Activated CD8-positive, alpha-beta T cell treated with anti-CD3 and anti-CD28 coated beads, Interleukin-2, amount 10 ng/mL, durations not matched to agents 7 days and 5 days (primary cell): ENCODE measurements at places on chromosomes 5 and 9. TPM values are rescaled to one million over a fixed set of nuclear protein-coding genes. Genes with fewer than 3 reads are reported as not detected.
A peak's percentile ranks its signal among the peaks of the same experiment; 100 is the strongest.

GRCh38 chr5:43117092-43117491 lies 3.6 kb upstream of the ZNF131 start:
- H3K27me3 ChIP-seq = peaks cover 4% of the 10 kb centered on the region
- no peak for DNase-seq
- no peak overlapping the region for H3K27ac ChIP-seq
- H3K36me3 ChIP-seq = peaks cover 2% of the 10 kb centered on the region
- H3K4me1 ChIP-seq = peaks cover 7% of the 10 kb centered on the region

Gene CFAP90
- total RNA-seq = not detected

- peak overlapping the region; percentile 48 for H3K4me3 ChIP-seq
- peak overlapping the region; percentile 80 for H3K27ac ChIP-seq
- DNase-seq = peak; percentile 78
- peaks cover 47% of the 10 kb centered on the region for H3K4me1 ChIP-seq
Measured at GRCh38 chr9:79883073-79883645, 311.4 kb downstream of the TLE4 start.

Gene SWI5
- total RNA-seq = 12.2 TPM

DNA sequence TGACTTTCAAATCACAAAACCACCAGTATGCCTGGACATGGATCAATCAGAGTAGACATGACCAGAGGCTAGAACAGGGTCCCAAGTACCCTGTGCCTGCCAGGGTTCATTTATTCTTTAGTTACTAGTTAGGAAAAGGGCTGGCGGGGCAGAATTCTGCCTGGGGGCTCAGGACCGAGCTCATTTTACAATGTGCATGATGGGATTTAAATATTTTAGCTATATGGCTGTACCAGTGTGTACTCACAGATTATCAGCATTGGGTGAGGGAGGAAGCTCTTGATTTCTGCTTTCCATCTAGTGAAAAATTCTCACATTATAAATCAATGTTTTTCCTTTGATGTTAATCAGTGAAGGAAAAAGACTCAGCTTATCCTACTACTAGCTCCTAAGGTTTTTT lies 1511.1 kb downstream of the EFNA5 start:
- H3K36me3 ChIP-seq = no peaks in the 10 kb centered on the region
- no peaks in the 10 kb centered on the region for H3K4me1 ChIP-seq
- DNase-seq = no peak
- H3K27ac ChIP-seq = no peak overlapping the region

GRCh38 chr9:116572095-116572748 lies 114.9 kb upstream of the TRIM32 start:
- no peak overlapping the region for H3K27ac ChIP-seq
- no peaks in the 10 kb centered on the region for H3K4me1 ChIP-seq
- H3K4me3 ChIP-seq = no peak overlapping the region
- no peaks in the 10 kb centered on the region for H3K27me3 ChIP-seq
- H3K36me3 ChIP-seq = no peaks in the 10 kb centered on the region

Gene GABRA1
- total RNA-seq = not detected

DNA sequence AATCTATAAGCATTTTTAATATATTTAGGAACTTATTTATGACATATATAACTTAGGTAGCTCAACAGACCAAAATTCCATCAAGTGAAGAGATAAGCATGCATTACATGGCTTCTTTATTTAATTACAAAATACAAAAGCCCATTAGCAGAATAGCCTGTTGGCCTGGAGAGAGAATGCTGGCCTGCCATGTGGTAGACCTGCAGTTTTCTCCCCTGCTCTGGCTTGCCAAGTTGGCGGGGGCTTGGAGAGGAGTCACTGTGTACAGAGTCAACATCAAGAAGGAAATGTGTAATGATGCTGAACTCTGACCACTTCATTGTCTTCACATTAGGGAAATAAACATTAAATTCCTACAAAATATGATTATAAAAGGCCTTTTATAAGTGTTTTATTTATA lies 69.8 kb upstream of the CNTLN start:
- H3K27ac ChIP-seq = no peak overlapping the region
- H3K4me3 ChIP-seq = no peak overlapping the region
- H3K4me1 ChIP-seq = no peaks in the 10 kb centered on the region
- no peaks in the 10 kb centered on the region for H3K27me3 ChIP-seq
- no peak for DNase-seq

DNA sequence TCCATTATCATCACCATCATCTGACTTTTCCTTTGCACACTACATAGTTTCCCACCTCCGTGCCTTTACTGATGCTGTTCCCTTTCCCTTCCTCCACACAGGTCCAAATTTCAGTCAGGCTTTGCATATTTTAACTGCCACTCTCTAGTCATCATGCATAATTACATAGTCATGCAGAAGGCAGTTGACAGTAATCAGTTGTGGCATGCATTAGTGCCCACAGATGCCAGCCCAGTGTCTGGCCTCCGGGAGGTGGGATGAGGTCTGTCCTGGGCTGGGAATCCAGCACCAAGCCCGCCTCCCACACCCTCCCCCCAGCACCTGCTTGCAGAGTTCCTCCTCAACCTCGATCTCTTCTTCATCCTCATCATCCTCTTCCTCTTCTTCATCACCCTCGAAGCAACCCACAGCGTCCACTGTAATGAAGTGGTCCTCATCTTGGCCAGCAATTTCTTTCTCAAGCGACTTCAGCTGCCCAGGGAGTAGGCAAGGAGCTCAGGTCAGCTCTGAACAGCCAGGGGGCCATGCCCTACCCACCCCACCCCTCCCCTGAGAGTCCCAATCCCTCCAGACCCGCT lies 8.8 kb downstream of the BBLN start:
- H3K36me3 ChIP-seq = peaks cover 38% of the 10 kb centered on the region
- no peak overlapping the region for H3K27ac ChIP-seq
- no peaks in the 10 kb centered on the region for H3K4me1 ChIP-seq
- no peak overlapping the region for H3K4me3 ChIP-seq
- no peaks in the 10 kb centered on the region for H3K27me3 ChIP-seq

- DNase-seq = no peak
- H3K4me1 ChIP-seq = peaks cover 5% of the 10 kb centered on the region
- peaks cover 7% of the 10 kb centered on the region for H3K27me3 ChIP-seq
- H3K36me3 ChIP-seq = no peaks in the 10 kb centered on the region
Measured at GRCh38 chr9:81601639-81602623, 87.4 kb downstream of the TLE1 start.

- no peaks in the 10 kb centered on the region for H3K27me3 ChIP-seq
- H3K36me3 ChIP-seq = no peaks in the 10 kb centered on the region
- no peak overlapping the region for H3K27ac ChIP-seq
- H3K4me3 ChIP-seq = no peak overlapping the region
Measured at GRCh38 chr5:172692981-172693380, 51.9 kb downstream of the NEURL1B start.

DNA sequence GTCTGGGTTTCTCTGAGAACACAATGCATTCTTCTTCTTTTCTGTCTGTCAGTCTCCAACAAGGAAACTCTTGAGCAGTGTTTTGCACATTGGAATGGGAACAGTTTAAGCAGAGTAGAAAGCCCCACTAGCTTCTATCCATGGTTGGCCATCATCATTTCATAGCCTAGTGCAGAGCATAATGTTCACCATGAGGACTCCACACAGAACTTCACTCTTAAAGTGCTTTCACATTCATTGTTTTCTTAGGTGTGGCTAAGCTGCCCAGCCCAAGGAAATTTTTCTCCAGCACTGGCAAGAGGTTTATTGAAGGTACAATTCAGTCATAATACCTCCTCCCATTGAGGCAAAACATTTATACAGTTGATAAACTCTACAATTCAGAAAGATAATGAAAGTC lies 503.0 kb upstream of the CD180 start:
- H3K4me3 ChIP-seq = no peak overlapping the region
- H3K27me3 ChIP-seq = no peaks in the 10 kb centered on the region
- DNase-seq = no peak
- H3K4me1 ChIP-seq = no peaks in the 10 kb centered on the region

DNA sequence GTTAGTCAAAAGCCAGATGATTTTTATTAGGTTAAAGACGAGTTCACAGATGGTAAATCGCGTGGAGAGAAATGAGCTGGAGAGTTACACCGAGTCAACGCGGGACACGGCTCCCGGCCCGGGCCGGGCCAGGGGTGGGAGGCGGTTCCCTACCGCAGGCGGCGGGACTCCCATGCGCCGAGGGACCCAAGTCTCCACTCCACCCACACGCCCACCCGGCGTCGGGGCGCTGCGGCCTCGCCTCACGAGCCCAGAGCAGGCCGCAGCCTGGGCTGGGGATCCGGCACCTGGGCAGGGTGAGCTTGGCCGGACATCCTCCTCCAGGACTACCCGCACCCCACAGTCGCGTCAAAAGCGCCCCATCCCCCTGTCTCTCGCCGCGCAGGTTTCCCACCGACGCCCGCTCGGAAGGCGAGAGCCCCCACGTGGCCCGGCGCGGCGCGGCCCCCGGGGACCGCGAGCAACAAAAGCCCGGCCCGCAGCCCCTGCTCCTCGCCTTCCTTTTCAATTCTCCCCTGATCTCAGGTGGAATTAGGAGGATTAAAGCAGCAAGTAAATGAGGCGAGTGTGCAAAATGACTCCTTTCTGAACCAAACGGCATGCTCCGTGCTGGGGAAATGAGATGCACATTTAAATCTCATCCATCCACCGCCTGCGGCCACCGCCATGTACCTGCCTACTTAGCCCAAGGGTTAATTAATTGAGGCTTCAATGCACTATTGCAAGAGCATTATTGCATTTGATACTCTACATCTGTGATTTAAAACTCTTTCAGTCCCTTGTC lies 196.5 kb upstream of the TBCA start:
- H3K4me1 ChIP-seq = peaks cover 13% of the 10 kb centered on the region
- H3K4me3 ChIP-seq = peak overlapping the region; percentile 45
- DNase-seq = peak; percentile 24
- peaks cover 57% of the 10 kb centered on the region for H3K27me3 ChIP-seq
